Activated T-cell treated with anti-CD3 and anti-CD28 coated beads, Interleukin-2, amount 50 U/mL, for 4 hours (primary cell): ENCODE measurements at places on chromosomes 12 and 14.

DNA sequence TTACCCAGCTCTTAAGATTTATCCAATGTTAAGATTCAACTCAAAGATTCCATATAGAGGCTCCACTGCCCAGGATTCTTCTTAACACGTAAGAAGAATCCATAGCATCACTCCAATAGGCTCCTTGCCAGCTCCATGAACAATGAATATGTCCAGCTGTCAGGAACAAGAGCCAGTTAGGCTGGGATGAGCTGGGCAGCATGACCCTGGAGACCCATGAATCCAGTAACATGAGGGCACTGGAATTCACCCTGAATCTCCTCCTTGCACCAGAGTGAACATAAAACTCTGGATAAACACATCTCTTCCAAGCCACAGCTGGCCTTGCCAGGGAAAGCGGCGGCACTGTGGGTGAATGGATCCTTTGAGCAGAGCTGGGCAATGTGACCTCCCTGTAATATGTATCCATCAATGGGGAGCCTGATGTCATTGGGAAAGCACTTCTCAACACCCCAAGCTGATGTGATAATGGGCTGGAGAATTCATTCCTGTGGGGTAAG, 24.4 kb upstream of the TC2N start:
- DNase-seq: no peak

DNA sequence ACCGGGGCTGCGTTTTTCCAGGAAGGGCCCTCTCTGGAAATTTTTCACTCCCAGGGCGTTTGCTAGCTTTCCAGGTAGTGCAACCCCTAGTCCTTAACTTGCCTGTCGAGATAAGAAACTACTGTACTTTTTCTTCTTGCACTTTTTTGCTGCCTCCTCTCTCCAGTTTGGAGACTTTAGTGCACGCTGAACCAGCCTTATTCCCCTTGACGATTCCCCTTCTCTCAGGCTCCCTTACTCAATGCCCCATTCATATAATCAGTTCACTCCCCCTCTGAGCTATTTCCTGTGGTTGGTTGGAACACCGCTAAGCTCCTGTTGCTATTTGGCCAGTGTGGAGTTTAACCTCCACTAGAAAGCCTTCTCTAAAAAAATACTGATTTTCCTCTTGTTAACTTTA, 682 bp downstream of the CREBL2 start:
- DNase-seq: no peak

- no peak for DNase-seq
Measured at GRCh38 chr14:100619396-100620254, 32.4 kb upstream of the BEGAIN start.

GRCh38 chr12:54303640-54304039, 2.8 kb upstream of the NFE2 start:
- DNase-seq: no peak

- no peak for DNase-seq
Measured at GRCh38 chr12:52630008-52630500, 11.7 kb upstream of the KRT73 start.

DNA sequence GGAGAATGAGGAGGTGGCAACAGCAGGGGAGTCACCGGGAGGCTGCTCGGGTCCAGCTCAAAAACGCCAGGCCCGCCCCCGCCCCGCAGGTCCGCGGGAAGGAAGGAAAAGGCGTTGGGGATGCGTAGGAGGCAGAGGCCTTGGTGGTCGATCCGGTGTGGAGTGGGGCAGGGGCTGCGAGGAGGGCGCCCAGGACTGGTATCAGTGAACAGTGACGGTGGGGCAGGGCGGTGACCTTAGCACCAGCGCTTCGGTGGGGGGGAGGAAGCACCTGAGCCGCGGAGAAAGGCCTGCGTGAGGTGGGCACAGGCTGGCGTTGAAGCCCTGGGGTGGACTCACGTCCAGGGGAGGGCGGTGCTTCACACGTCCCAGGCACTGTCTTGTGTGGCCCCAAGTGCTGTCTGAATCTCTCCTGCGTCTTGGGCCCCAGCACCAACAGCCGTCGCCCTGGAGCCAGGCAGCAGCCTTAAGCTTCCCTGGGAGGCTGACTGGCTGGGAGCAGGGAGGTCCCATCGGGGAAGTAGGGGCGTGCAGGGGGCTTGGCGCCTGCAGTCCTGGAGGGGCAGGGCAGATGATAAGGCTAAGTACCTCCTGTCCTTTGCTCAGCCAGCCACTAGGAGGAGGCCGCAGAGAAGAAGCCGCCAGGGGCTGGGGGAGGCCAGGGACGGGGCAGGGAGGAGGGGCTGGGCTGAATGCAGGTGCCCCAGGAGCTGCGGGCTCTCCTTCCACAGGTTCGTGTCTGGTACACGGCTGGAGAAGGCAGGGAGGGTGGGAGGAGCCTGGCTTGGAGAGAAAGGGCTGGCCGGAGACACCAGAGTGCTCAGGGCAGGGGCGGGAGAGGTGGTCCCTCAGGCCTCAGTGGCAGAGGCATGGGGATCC, 26.5 kb downstream of the ZBTB42 start:
- DNase-seq: peak; percentile 40

DNA sequence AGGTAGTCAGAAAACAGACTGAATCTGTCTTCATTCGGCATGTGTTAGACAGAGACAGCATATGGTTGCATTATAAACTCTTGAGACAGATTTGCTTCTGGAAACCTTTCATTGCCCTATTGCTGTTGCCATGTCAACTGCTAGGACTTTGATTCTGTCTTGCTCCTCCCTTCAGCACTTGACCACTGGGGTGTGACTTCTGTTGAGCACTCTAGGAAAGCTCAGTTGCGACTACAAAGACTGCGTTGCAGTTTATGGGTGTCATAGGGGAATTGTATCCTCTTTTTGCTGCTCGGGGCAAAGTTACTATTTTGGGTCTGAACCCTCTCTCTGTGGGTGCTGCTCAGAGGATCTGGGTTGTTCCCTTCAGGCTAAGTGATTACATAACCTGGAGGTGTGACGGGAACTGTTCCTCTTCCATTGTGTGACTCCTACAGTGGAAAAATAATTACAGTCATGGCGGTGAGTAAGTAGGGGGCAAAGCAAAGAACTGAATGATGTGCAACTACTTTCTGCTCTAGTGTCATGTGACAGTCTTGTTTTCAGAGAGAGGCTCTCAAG, 44.3 kb upstream of the TRIM9 start:
- no peak for DNase-seq

- no peak for DNase-seq
Measured at GRCh38 chr12:11655842-11656241, 6.4 kb downstream of the ETV6 start.

GRCh38 chr14:26401179-26401968, 196.5 kb downstream of the NOVA1 start:
- no peak for DNase-seq

DNA sequence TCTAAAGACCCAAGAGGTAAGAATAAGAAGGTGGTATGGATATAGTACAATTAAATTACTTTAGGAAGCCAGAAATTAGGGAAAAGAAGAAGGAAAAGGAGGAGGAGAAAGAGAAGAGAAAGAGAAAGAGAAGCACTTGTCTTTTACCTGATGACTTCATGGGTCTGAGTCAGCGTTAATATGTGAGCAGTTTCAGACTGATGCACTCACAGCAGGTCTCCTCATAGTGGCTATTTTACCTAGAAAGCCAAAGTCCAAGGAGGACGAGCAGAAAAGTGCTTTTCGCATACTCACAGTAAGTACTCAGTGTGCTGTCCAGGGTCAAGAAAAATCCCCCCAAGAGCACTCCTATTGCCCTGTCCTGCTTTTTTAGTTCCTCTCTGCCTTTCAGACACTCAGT, 222.1 kb downstream of the C12orf42 start:
- no peak for DNase-seq

- no peak for DNase-seq
Measured at GRCh38 chr14:103126088-103126872, 3.0 kb downstream of the TNFAIP2 start.

- no peak for DNase-seq
Measured at GRCh38 chr12:81207173-81207572, 129.3 kb downstream of the ACSS3 start.

- no peak for DNase-seq
Measured at GRCh38 chr12:49201595-49202295, 12.9 kb upstream of the TUBA1A start.

DNA sequence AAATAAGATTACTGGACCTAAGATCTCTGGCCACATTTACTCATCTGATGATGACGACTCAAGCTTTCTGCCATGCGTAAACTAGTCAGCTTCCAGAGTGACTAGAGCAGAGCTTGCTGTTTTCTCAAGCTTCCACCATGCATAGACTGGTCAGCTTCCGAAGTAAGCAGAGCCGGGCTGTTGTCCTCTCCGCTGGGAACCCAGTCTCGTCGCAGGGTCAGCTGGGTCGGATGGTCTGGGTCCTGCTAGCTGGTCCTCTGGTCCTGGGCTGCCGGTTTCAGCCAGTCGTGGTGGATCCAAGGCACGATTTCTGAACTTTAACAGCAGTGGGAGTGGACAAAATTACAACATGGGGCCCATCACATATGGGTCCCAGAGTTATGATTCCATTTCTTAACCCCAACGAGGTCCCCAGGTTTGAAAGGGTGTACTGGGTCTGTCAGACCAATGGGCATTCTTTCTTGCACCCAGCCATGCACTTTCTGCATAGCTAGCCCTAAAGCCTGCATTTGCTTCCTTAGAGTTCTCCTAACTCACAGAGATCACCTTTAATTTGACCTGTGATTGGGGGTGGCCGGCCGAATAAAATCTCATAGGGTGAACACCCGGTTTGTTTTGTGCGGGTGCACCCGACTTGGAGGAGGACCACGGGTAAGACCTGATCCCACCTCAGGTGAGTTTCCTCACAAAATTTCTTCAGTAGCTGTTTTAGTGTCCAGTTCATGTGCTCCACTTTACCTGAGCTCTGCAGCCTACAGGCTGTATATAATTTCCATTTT, 1312.8 kb downstream of the TMEM121 start:
- no peak for DNase-seq

- DNase-seq: no peak
Measured at GRCh38 chr14:90567991-90568390, 171.2 kb downstream of the CALM1 start.

DNA sequence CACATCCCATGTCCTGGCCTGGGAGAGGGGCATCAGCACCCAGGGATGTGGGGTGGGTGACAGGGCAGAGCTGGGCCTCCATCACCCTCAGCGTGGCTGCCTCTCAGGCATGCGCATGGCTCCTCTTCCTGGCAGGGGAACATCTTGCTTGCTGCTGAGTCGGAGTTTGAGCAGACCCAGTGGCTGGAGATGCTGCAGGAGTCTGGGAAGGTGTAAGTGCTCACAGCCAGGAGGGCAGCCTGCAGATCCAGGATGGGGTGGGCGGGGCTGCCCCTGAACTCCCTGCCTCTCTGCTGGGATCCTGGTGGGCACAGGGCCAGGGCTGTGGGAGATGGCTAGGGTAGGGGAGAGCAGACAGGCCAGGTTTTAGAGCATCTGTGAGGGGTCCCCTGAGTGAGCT, 16.2 kb downstream of the PLEKHD1 start:
- no peak for DNase-seq

DNA sequence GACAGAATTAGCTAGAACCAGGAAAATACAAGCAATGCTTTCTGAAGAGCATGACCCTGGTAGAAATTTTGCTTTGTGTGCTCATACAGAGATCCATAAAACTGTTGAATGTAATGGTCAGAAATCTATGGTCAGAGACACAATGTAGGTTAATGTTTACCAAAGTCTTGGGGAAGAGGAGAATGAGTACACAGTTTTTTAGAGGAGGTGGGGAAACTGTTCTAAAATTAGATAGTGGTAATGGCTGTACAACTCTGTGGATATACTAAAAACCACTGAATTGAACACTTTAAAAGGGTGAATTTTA, 109.5 kb upstream of the ARHGAP5 start:
- no peak for DNase-seq

DNA sequence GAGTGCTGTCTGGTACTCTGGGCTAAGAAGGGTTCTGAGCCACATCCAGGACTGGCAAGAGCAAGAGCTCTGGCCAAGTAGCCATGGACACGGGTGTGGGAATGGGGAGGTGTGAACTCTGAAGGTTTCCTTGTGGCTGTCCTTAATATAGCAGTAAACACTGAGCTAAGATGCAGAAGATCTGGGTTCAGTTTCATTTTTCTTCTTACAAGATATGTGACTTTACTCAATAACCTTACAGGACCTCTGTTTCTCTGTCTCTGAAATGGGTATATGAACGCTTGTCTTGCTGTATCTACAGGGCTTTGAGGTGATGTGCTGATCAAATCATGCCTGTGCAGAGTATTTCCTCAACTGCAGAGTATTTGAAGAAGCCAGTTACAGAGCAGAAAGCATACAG, 521.2 kb downstream of the VRK1 start:
- no peak for DNase-seq

- no peak for DNase-seq
Measured at GRCh38 chr14:55572578-55572977, 7.4 kb upstream of the KTN1 start.

DNA sequence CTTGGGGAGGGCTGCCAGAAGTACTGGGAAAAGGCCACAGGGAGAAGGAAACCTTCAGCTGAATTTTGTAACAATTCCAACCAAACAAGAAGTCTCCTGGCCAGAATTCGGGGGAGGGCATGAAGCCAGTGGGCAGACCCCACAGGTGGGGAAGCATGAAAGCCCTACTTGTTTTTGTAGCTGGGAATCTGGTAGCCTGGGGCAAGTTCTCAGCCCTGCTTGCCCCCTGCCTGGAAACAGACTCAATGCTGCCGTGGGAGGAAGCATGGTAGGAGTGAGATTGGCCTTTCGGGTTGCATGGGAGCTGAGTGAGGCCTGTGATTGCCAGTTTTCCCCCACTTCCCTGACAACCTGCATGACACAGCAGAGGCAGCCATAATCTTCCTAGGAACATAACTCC, 259.2 kb upstream of the RMST start:
- no peak for DNase-seq

DNA sequence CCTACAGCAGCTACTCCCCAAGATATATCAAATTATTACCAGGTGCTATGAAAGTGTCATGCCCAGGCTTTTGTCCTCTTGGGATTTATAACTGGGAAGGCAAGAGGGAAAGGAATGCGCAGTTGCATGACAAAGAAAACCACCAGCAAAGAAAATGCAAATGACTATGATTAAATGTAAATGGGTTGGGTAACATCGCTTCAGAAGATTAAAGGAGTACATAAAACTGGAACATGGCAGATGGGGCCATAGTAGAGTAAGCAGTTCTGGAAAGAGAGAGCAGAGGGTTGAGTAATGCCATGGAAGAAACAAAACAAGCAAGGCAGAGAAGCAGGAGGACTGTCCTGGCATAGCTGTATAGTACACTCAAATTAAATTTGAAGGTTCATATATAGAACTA, 493.1 kb downstream of the NOVA1 start:
- no peak for DNase-seq

DNA sequence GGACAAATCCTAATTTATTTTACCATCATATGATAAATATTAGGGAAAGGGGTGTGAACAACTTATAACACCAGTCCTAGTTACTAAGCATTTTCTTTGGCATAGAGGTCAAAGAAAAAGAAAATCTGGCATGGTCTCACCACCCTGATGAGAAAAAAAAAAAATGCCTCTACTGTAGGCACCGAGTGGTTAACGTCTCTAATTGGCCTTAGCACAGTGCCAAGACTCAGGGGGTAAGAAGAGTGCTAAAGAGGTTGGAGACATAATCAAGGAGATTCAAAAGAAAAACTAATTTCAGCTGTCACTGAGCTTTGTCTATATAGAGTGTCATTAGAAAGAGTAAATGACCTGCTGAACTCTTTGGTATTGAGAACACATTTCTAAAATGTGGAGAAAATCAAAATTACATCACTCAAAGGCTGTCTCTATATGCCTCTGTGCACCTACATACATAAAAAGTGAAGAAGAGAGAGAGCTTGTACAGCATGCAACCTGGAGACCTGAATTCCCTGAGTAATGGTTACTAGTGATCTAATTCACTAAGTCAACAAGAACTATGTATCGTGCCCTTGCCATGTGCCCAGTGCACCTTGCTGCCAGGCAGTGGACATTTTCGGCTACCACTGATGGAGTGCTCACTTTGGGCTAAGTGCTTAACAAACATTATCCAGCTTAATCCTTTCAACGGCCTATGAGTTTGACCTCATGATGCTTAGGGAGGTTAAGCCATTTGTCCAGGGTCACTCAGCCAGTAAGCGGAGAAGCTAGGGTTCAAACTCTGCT, 113.8 kb upstream of the G2E3 start:
- no peak for DNase-seq
